ENCODE measurements at places on chromosomes 2 and 18. TPM values are rescaled to one million over a fixed set of nuclear protein-coding genes. Genes with fewer than 3 reads are reported as not detected.

Gene CD28
- total RNA-seq, result not detected

- DNase-seq, result no peak
Observed at GRCh38 chr2:148292431-148292830, 271.5 kb downstream of the MBD5 start.

GRCh38 chr18:13441736-13442135, 223.2 kb downstream of the LDLRAD4 start:
- DNase-seq, result no peak

Gene PIEZO2
- total RNA-seq, result under 0.01 TPM

DNA sequence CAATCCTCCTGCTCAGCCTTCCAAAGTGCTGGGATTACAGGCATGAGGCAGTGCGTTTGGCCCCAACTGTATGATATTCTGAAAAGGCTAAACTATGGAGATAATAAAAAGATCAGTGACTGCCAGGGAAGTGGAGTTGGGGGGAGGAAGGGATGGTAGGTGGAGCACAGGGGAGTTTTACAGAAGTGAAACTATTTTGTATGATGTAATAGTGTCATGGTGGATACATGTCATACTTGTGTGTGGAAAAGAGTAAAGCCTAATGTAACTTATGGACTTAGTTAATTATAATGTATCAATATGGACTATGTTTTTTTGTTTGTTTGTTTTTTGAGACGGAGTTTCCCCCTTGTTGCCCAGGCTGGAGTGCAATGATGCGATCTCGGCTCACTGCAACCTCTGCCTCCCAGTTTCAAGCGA, 2.9 kb upstream of the GGCX start:
- no peak for DNase-seq

Gene TUBB8B
- total RNA-seq, result not detected

DNA sequence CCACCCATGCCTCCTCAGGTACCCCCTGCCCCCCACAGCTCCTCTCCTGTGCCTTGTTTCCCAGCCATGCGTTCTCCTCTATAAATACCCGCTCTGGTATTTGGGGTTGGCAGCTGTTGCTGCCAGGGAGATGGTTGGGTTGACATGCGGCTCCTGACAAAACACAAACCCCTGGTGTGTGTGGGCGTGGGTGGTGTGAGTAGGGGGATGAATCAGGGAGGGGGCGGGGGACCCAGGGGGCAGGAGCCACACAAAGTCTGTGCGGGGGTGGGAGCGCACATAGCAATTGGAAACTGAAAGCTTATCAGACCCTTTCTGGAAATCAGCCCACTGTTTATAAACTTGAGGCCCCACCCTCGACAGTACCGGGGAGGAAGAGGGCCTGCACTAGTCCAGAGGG, 803 bp upstream of the DES start:
- DNase-seq, result no peak
